T-helper 1 cell (primary cell): ENCODE measurements at places on chromosomes 6 and 20.

DNA sequence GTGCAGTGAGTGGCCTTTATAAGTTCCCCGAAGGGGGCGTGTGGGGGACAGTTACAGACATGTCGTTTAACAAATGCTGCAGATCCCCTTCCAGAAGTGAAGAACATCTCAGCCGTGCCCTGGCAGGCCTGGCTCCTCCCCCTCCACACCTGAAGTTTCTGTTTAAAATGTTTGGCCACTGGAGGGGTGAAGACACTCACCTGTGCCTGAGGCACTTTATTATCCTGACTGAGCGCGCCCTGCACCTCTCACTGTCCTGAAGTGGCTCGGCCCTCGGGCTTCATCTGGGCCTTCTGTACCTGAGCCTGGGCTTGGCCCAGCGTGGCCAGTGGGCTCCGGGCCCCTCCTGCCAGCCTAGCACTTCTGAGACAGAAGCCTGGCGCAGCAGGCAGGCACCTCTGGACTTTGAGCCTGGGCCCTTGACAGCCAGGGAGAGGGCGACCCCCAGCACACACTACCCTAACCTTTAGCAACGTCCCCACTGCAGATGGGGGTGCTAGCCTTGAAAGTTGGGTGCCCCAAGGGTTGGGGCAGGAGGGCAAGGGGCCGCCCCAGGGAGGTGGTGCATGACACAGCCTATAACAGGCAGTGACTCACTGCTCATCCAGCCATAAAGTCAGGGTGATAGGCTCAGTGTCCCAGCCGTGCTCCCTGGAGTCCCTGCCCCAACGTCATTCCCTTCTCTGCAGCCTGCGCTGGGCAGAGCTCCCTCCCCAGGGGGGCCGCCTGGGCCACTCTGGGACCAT lies 13.6 kb upstream of the GATA5 start:
- DNase-seq: no peak

DNA sequence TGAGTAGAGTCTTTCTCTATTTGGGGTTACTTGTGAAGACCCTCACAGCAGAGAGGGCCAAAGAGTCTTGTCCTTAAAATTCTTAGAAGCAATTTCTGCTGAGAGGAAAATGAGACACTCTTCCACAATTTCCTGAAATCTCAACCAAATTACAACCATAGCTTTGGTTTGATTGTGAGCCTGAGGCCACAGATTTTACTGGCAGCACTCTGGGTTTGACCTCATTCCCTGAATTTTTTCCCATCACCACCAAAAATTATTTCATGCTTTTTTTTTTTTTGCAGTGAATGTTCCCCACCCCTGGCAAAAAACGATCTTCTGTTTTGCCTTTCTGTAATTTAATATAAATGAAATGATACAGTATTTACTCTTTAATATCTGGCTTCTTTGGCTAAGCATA lies 125.5 kb downstream of the THEMIS start:
- DNase-seq: no peak

GRCh38 chr6:44061375-44062104 lies 65.7 kb downstream of the MRPL14 start:
- DNase-seq: no peak

GRCh38 chr6:44263354-44264100 lies 1.8 kb downstream of the NFKBIE start:
- peak; percentile 38 for DNase-seq

- no peak for DNase-seq
These were observed 627.2 kb downstream of the BCKDHB start for GRCh38 chr6:80733641-80734040.
